ENCODE measurements at places on chromosomes 11 and 22.

GRCh38 chr11:122874991-122875390 lies 7.6 kb upstream of the JHY start:
- DNase-seq: no peak

DNA sequence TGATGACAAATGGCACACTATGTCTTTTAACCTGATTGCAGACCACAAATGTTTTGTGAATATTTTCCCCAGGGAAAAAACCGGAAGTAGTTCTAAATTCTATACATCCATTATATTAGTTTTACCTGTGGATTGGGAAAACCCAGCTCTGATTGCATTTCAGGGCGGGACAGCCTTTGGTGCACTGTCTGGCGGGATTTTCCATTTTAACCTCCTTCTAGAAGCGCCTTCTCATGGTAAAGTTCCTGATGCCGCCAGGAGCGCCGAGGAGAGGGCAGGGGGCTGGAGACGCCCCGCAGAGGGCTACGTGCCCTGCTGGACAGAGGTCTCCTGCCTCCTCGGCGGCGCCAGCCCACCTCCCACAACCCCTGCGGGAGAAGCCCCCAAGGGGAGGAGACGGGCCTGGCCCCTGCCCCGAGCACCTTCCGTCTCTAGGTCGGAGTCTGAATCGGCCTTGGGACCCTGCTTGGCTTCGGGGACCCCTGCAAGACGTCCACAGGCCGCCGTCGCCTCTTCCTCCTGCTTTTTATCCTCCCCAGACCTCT lies 1.2 kb upstream of the P2RX6 start:
- DNase-seq: no peak

- DNase-seq: no peak
Observed at GRCh38 chr11:118886681-118887111, 3.0 kb downstream of the CXCR5 start.

- no peak for DNase-seq
Observed at GRCh38 chr22:26642465-26643417, 14.6 kb upstream of the MIAT start.

- DNase-seq: no peak
Observed at GRCh38 chr11:65574811-65575567, 864 bp upstream of the EHBP1L1 start.

GRCh38 chr11:2071748-2072385 lies 67.3 kb downstream of the IGF2 start:
- no peak for DNase-seq

DNA sequence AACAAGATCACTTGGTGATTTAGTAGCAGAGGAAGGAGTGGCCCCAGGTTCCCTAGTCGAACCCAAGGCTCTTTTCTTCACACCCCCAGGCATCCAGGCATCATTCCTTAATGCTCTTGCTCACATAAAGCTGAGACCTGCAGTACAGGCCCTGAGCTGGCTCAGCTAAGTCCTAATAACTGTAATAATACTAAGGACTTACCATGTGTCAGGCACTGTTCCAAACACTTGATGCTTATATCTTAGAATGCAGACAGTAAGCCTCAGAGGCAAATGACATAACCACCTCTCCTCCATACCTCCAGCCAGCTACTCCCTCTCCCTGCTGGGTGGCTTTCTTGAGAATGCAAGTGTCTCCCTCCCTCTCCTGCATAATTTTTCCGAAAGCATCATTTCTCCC lies 33.2 kb downstream of the ANKK1 start:
- DNase-seq: no peak

DNA sequence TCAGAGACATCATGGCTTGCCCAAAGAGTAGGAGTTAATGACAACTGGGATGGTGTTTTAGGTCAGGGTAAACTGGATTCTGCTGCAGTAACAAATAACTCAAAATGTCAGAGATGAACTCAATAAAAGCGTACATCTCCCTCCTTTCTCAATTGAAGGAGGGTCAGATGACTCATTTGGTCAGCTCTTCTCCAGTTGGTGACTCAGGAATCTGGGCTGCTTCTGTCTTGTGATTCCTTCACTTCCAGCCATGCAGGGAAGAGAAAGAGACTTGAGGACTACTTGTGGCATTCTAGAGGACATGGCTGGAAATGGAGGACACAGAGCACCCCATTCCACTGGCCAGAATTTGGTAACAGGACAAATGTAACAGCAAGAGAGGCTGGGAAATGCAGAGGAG lies 3.2 kb upstream of the SYT13 start:
- no peak for DNase-seq

GRCh38 chr11:112599856-112600533 lies 339.3 kb upstream of the PLET1 start:
- DNase-seq: no peak

DNA sequence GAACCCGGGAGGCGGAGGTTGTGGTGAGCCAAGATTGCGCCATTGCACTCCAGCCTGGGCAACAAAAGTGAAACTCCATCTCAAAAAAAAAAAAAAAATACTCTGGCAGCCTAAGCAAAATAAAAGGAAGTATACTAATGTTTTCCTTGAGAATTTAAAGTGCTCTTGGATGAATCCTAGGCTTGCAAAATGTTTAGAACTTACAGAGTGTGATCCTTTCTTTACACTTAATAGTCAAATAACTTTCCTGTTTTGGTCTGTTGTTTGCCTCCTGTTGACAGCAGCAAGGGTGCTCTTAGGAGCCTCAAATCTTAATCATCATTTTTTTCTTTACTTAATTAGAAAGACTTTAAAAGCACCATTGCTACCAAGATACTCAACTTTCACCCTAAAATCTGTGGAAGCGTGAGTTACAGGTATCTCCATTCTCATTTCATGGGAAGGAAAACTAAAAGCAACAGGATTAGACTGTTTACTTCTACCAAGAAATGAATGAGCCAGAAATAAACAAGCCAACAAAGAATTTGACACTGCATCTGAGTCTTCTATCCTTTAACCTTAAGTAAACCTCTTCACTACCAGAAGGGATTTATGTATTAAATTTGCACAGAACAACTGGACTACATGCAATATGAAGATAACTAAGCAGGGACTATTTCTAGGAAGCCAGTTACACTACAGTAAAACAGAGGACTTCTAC lies 38.7 kb upstream of the CRTAM start:
- DNase-seq: no peak

- DNase-seq: peak; percentile 76
Observed at GRCh38 chr11:111977146-111978027, 40.2 kb downstream of the DIXDC1 start.

- DNase-seq: no peak
Observed at GRCh38 chr11:99934008-99934407, 753.1 kb upstream of the ARHGAP42 start.
